Fibroblast of skin of left biceps (primary cell): ENCODE measurements at places on chromosomes 3 and 15.
A peak's percentile ranks its signal among the peaks of the same experiment; 100 is the strongest.

- peak; percentile 70 for DNase-seq
Measured at GRCh38 chr3:149547954-149548668, 73.6 kb downstream of the TM4SF4 start.

DNA sequence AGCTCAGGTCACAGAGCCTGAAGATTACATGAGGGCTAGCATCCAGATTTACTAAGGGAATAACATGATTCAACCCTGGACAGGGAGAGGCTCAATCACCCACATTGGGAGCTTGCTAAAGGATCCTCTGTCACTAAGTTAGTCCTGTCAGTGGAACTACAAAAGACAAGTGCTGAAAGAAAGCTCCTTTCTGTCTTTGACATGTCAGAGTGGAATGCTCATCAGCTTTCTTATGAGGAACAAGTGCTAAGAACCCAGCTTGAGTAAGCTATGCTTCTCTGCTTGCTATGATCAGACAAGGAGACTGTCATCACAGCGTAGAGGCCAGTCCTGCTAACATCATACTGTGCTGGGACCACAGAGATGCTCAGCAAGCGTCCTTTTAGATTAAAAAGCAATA, 74.5 kb downstream of the MB21D2 start:
- no peak for DNase-seq

- peak; percentile 37 for DNase-seq
Measured at GRCh38 chr3:197083486-197083885, 53.9 kb upstream of the MELTF start.

DNA sequence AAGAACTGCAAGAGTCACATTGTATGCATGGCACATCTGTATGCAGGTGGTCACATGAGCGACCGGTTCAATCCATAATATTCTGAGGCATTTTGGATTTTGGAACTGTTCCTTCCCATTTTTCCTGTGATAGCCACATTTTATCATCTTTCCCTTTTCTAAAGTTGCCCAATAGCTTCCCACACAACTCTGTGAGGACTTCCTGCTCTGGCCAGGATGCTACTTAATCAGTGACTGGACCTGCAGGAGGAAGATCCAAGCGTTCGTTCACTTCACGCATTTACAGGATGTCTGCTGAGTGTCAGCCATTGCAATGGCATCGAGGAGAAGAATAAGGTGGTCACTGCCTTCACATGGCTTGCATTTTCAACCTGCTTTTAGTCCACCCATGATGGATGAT, 9.8 kb downstream of the KLHL6 start:
- DNase-seq = no peak

GRCh38 chr15:42392309-42393024, 33.2 kb downstream of the CAPN3 start:
- DNase-seq = no peak

DNA sequence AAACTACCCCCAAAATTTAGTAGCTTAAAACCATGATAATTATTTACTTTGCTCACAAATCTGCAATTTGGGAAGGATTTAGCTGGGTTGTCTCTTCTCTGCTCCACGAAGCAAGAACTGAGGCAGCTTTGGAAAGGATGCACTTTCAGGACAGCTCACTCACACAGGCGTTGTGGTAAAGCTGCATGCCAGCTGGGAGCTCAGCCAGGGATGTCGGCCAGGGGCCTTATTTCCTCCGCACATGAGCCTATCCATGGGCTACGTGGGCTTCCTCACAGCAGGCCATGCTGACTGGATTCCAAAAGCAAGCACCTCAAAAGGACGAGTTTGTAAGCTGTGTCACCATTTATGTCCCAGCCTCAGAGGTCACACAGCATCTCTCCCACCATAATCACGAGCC, 301.3 kb upstream of the IGF1R start:
- no peak for DNase-seq

DNA sequence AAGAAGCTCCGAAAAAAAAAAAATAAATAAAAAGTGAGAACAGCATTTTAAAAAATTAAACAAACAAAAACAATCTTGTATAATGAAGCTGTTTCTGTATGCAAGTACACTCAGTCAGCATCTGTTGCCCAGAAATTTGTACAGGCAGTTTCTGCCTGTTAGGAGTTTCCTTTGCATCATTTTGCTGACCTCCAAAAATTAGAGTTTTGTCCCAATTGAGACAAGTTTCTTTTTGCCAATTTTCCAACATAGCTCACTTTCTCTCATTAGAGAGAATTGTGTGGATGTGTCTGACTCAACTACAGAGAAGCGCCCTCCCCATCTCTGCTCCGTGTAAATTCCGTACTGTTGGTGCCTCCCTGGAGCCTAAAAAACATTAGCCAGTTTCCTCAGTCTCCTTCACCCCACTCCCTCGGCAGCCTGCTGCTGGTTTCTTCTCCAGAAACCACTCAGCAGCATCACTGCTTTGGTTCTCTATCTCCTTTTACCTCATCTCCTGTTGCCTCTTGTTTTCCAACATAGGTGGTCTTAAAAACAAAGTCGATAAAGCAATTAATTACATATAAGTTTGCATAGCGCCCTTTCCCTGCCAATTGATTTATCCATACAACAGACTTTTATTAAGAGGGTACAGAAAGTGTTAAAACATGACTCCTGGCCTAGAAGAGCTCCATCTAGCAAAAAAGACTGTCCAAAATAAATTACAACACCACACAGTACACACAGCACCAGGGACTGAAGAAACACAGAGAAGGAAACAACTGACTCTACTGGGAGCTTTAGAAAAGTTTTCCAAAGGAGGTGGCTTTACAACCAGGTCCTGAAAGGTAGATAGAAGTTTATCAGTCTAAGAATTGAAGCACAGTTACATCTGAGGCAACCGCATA, 286.7 kb downstream of the SHOX2 start:
- no peak for DNase-seq

DNA sequence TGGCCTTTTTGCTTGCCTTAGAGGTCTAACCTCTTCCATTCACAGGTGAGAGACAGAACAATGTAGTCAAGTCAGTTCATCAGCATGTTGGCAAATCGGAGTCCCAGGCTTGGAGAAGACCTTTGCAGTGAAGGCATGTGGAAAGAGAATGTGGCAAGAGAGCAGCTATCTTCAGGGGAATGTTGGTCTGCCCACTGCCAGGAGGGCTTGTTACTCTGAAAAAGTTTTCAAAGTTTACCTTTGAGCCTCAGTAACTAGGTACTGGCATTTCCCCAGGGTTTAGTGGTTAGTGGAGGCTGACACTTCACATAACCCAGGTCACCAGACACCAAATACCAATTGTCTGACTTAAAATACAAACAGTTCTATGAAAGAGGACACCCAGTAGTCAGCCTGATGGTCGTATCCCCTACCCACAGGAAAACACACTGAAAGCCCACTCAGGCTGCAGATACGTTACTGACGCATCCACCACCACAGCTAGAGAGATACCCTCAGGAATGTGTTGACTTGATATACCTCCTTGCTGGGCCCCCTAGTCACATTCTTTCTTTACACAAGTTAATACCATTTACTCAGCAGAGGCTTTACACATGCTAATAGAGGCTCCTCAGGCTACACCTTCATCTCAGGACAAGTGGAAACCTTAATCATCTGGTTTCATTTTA, 9.7 kb upstream of the ARID3B start:
- DNase-seq = peak; percentile 69

DNA sequence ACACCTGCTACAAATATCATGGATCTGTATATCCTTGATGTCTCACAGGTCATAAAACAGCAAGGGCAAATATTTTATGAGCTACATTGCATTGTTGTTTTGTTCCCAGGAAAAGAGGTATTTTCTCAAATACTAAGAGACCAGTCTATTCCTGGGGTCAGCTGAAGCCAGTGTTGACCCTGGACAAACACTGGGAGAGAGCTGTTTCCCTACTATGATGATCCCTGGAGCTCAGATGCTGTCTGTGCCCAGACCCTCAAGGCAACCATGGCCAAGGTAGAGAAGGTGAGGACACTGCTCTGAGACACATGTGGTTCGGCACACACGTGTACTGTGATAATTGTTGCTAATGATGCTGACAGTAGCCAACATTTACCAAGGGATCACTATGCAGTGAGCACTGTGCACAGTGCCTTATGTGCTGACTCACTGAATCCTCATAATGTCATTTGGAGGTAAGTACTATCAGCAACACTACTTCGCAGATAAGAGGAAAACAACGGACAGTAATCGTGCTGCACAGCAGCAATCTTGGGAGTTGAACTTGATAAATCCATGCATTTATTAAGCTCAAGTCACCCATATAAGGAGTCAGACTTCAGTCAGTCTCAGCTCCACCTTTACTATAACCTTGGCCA, 943.6 kb downstream of the FHIT start:
- no peak for DNase-seq

DNA sequence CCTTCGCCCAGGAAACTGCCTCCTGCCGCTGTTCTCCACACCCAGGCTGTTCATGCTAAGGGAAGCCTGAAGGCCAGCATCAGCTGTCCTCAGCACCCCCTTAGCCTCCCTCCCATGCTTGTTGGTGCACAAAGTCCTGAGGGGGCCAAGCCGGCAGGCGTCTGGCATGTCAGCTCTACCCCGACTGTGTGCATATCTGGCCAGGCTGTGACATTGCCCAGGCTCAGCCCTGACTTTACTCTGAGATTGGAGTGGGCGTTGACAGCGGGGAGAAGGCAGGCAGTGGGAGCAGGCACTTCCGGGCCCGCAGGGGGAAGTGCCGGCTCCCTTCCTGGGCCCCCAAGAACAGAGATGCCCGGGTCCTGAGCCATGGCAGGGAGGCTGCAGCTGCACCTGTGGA, 492.2 kb downstream of the AGBL1 start:
- DNase-seq = no peak

- no peak for DNase-seq
Measured at GRCh38 chr3:126474498-126475412, 936 bp downstream of the ZXDC start.

GRCh38 chr3:121989943-121990342, 32.1 kb downstream of the ILDR1 start:
- DNase-seq = no peak

DNA sequence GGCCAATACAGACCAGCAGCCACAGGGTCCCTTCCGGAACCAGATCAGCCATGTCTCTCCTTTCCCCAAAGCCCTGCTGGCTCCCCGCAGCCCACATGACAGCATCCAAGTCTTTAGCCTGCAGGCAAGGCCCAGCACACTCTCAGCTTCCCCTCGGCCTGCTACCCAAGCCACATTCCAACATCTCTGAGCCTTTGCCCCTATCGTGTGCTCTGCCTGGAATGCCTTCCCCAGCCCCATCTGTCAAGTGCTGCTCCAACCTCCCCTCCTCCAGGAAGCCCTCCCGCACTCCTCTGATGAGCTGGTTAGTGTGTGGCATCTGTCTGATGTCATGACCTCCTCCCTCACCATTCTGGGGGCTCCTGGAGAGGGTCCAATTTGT, 8.5 kb downstream of the PLXND1 start:
- DNase-seq = no peak

DNA sequence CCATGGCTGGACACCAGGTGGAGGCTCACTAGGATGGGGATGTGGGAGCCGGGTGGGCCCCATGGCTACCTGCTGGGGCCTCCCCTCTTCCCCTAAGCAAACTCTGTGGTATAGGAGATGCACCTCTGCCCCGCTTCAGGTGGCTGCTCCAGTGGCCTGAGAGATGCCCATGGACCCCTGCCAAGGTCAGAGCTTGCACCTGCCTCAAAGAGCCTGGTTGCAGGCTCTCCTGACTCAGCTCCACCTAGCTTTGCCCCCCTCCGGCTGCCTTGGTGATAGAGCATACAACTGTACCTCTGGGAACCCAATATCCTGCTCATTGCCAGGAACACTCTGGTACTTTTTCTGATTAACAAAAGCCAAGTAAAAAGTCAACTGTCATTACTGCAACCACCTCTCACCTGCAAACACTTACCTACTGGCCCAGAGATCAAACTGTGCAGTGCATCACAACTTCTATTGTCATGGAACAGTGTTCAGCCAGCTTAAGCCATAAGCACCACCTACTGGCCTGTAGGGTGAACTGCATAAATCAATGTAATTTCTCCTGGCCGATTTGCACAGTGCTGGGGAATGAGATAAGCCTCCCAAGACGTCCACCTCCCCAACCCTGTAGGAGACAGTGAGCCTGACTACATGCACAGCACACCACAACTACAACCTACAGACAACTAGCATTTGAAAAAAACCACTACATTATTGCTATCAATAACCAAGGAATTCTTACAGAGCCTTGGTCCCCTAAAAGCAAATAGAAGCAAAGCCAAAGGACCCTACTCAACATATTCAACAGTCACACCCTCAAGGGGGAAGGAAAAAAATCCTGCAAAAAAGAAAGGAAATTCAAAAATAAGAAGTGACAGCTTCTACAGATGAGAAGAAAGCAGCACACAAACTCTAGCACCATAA, 352.4 kb upstream of the ARHGEF26 start:
- peak; percentile 23 for DNase-seq

GRCh38 chr3:128071771-128072453, 19.7 kb downstream of the SEC61A1 start:
- no peak for DNase-seq

- DNase-seq = no peak
Measured at GRCh38 chr3:143016321-143016972, 15.1 kb downstream of the U2SURP start.

DNA sequence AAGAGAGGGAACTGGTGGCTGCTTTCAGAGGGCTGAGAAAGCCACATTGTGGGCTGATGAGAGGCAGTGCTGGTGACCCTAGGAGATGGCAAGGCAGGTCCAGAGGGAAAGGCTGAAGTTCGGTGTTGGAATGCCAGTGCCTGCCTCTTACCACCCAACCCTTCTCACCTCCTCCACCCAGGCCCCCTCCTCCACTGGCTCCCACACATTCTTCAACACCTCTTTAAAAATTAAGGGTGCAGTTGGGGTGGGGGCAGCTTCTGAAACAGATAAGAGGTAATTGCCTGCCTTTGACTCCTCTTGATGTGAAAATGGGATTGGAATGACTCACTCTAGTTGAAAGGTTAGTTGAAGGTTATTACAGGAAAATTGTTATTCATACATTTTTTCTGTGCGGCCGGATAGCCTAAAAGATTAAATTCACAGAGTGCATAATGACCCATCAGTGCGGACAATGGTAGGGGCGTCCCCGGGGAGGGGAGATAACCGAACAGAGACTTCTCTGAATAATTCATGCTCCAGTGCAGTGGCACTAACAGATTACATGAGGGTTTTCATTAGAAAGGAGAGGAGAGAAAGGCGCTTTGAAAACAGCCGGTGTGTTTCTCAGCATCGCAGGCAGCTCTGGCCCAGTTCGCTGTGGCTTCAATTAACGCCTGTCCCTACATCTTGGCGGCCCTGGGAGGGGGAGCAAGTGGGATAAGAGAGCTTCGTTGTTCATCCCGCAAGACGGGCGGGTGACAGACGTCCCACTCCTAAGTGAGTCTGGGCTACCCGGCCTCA, 212.4 kb downstream of the TLE3 start:
- no peak for DNase-seq

GRCh38 chr3:196186651-196187573, 24.3 kb downstream of the ZDHHC19 start:
- DNase-seq = no peak

GRCh38 chr15:65822316-65822715, 30.2 kb upstream of the DENND4A start:
- no peak for DNase-seq

- no peak for DNase-seq
Measured at GRCh38 chr3:181568248-181568647, 143.5 kb upstream of the SOX2 start.

GRCh38 chr3:194013928-194014327, 122.0 kb upstream of the HES1 start:
- no peak for DNase-seq

GRCh38 chr3:188446014-188446413, 292.1 kb downstream of the LPP start:
- DNase-seq = no peak
